A549 (cell line): ENCODE measurements at places on chromosomes 4 and X. TPM values are rescaled to one million over a fixed set of nuclear protein-coding genes. Genes with fewer than 3 reads are reported as not detected.

The NCAPG gene
- polyA plus RNA-seq: 23.7 to 27.5 TPM (median 23.9 TPM) in 3 replicates

The ETDA gene
- polyA plus RNA-seq: not detected in 3 replicates

The IL2 gene
- polyA plus RNA-seq: not detected in 3 replicates

The GABRQ gene
- 0.52 to 0.72 TPM (median 0.70 TPM) in 3 replicates for polyA plus RNA-seq

The FGFBP1 gene
- polyA plus RNA-seq: 3.0 to 4.1 TPM (median 4.0 TPM) in 3 replicates

The ZCCHC18 gene
- 0.14 to 0.22 TPM (median 0.19 TPM) in 3 replicates for polyA plus RNA-seq

The SPANXD gene
- polyA plus RNA-seq: 0.24 to 0.37 TPM in 2 of 3 replicates, not detected in the other

The PAGE1 gene
- 0.16 TPM in 1 of 3 replicates, not detected in the others for polyA plus RNA-seq

The USP27X gene
- polyA plus RNA-seq: 3.9 to 4.8 TPM (median 4.6 TPM) in 3 replicates

The CYLC1 gene
- polyA plus RNA-seq: not detected in 3 replicates

The CWH43 gene
- polyA plus RNA-seq: not detected in 3 replicates

The WDR17 gene
- 2.1 to 2.4 TPM (median 2.1 TPM) in 3 replicates for polyA plus RNA-seq

The GAGE12D gene
- not detected in 3 replicates for polyA plus RNA-seq

The GLRA2 gene
- polyA plus RNA-seq: not detected in 3 replicates

The CABS1 gene
- polyA plus RNA-seq: not detected in 3 replicates

The CDKL5 gene
- 4.9 to 5.4 TPM (median 5.3 TPM) in 3 replicates for polyA plus RNA-seq

The HERC5 gene
- 4.1 to 4.4 TPM (median 4.3 TPM) in 3 replicates for polyA plus RNA-seq

The SPATA4 gene
- 0.18 to 0.29 TPM (median 0.26 TPM) in 3 replicates for polyA plus RNA-seq

The HDX gene
- 2.9 to 3.9 TPM (median 3.5 TPM) in 3 replicates for polyA plus RNA-seq

The CDS1 gene
- polyA plus RNA-seq: 0.46 to 0.55 TPM (median 0.49 TPM) in 3 replicates

The NPY1R gene
- polyA plus RNA-seq: 0.03 to 0.14 TPM (median 0.13 TPM) in 3 replicates

The HTR2C gene
- polyA plus RNA-seq: not detected in 3 replicates

The STPG2 gene
- not detected in 3 replicates for polyA plus RNA-seq

The SPANXN4 gene
- polyA plus RNA-seq: not detected in 3 replicates

The HSD17B13 gene
- polyA plus RNA-seq: 0.05 to 0.08 TPM in 2 of 3 replicates, not detected in the other

The TMEM187 gene
- polyA plus RNA-seq: 7.0 to 8.8 TPM (median 7.8 TPM) in 3 replicates

The CPEB2 gene
- 11.4 to 16.4 TPM (median 16.2 TPM) in 3 replicates for polyA plus RNA-seq

The SPIN4 gene
- polyA plus RNA-seq: 8.1 to 9.2 TPM (median 8.8 TPM) in 3 replicates

The NWD2 gene
- not detected in 3 replicates for polyA plus RNA-seq

The UCP1 gene
- not detected in 3 replicates for polyA plus RNA-seq

The AFF2 gene
- not detected in 3 replicates for polyA plus RNA-seq

The XAGE2 gene
- not detected in 3 replicates for polyA plus RNA-seq

The FAM184B gene
- polyA plus RNA-seq: 0.01 to 0.04 TPM in 2 of 3 replicates, not detected in the other

The HTATSF1 gene
- polyA plus RNA-seq: 82.3 to 87.7 TPM (median 82.8 TPM) in 3 replicates

The ING2 gene
- 13.6 to 16.4 TPM (median 14.8 TPM) in 3 replicates for polyA plus RNA-seq

The GPR82 gene
- polyA plus RNA-seq: not detected in 3 replicates
